Regular cardiac myocyte (primary cell): ENCODE measurements at places on chromosomes 11 and 22. TPM values are rescaled to one million over a fixed set of nuclear protein-coding genes. Genes with fewer than 3 reads are reported as not detected.

IZUMO1R gene
- not detected in 2 replicates for total RNA-seq

MMP3 gene
- 0.19 and 4.5 TPM in 2 replicates for total RNA-seq

B3GAT1 gene
- total RNA-seq: under 0.01 TPM in 2 replicates

PKDREJ gene
- total RNA-seq: under 0.01 TPM in 1 of 2 replicates, not detected in the other

CATSPER1 gene
- under 0.01 and 0.19 TPM in 2 replicates for total RNA-seq

TREH gene
- not detected in 2 replicates for total RNA-seq

IGLL5 gene
- total RNA-seq: not detected in 2 replicates

MS4A4A gene
- total RNA-seq: not detected in 2 replicates

CCND1 gene
- total RNA-seq: 1,108 and 1,397 TPM in 2 replicates

TENM4 gene
- 1.7 and 16.6 TPM in 2 replicates for total RNA-seq

GDPD4 gene
- not detected in 2 replicates for total RNA-seq

AQP11 gene
- 1.2 and 2.3 TPM in 2 replicates for total RNA-seq

KRTAP5-8 gene
- total RNA-seq: not detected in 2 replicates

OR8G5 gene
- total RNA-seq: not detected in 2 replicates

APOL3 gene
- 22.0 and 22.8 TPM in 2 replicates for total RNA-seq

ADAMTS8 gene
- 0.19 and 0.28 TPM in 2 replicates for total RNA-seq

EFEMP2 gene
- total RNA-seq: 44.9 and 71.0 TPM in 2 replicates

IFITM2 gene
- total RNA-seq: 14.4 and 15.0 TPM in 2 replicates

DCDC1 gene
- 0.19 and 0.56 TPM in 2 replicates for total RNA-seq

UEVLD gene
- 28.4 and 29.3 TPM in 2 replicates for total RNA-seq

SLC35E4 gene
- total RNA-seq: 17.2 and 33.0 TPM in 2 replicates

MRTFA gene
- total RNA-seq: 14.0 and 20.9 TPM in 2 replicates

TSSK2 gene
- not detected in 2 replicates for total RNA-seq
